Suppressor macrophage treated with lipopolysaccharide for 1 hour (primary cell): ENCODE measurements at places on chromosomes 11 and 22.

- no peak for DNase-seq
Observed at GRCh38 chr11:75549370-75549958, 12.6 kb upstream of the SERPINH1 start.

- no peak for DNase-seq
Observed at GRCh38 chr22:24190596-24191208, 9.4 kb downstream of the SUSD2 start.

DNA sequence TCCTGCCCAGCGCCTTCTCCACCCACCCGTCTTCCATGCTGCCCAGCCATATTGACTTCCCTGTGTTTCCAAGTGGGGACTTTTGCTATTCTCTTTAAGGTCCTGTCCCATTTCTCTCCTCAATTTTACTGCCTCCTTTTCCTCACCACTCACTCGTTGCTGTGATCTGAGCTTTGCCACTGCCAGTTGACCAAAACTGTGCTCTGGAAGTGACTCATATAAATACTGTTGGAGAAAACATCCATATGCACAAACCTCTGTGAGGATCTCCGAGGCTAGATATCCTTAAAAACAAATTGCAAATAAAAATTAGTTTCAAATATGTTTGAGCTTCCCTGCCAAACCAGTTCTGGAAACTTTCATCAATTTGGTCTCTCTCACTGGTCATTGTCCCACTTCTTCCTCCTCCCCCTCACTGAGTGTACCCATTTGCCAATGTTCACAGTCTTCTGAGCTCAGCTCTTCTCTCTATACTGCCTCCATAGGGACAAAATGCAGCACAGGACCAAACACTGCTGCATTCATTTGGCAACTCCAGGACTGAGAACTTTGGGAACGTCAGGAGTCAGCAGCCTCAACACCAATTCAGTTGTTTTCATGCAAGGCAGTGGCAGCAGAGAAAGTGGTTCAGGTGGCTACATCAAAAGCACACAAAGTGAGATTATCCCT is 34.0 kb upstream of the MMP13 start:
- no peak for DNase-seq

DNA sequence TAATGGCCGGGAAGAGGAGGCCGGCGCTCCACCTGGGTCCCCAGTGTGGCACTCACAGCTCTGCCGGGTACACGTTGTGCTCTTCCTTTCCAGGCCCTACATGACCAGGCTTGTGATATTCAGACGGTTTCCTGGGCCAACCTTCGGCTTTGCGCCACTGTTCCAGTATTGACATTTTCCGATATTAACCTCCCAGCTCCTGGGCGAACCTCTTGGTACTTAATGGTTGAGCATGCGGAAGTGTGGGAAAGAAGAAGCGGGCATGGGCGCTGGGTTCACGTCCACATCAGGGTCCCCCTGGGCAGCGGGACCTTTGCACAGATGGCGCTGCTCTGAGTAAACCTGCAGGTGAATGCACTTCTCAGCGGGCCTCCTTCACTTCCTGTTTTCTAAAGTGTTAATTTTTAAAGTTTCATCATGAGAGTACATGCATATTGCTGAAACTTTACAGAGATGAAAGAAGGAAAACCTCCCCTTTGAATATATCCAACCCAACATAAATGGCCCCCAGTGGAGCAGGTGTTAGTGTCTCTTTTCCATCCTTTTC is 286.7 kb downstream of the TBC1D22A start:
- no peak for DNase-seq

GRCh38 chr11:112410325-112410724 is 149.7 kb upstream of the PLET1 start:
- DNase-seq: no peak

DNA sequence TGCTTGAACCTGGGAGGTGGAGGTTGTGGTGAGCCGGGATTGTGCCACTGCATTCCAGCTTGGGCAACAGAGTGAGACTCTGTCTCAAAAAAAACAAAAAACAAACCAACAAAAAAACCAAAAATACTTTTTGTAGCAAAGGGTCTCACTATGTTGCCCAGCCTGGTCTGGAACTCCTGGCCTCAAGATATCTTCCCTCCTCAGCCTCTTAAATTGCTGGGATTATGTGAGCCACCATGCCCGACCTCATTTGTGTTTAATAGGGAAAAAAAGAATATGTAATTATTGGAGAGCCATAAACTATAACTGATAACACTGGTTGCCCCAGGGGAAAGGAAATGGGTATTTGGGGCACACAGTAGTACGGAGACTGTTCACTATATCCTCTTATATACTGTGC is 19.7 kb downstream of the UVRAG start:
- DNase-seq: no peak

GRCh38 chr22:20582171-20582511 is 74.7 kb downstream of the MED15 start:
- DNase-seq: no peak

DNA sequence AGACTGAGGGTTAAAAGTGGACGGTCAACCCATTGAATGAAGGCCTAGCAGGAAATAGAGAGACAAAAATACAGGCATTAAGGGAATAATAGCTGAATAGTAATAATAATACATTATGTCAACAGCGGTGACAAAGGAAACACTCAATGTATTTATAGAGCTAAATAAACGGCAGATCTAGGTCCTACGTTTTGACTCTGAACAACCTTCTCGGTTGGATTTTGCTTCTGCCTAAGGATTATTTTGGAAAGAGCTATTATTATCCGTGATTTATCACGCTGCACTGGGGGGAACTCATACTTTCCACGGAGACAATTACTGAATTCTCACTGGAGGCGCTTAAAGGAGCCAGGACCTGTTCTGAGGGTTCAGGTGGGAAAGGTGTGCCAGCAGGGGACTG is 118.2 kb upstream of the KIRREL3 start:
- DNase-seq: no peak

GRCh38 chr11:120945042-120945441 is 78.9 kb upstream of the TBCEL start:
- no peak for DNase-seq

DNA sequence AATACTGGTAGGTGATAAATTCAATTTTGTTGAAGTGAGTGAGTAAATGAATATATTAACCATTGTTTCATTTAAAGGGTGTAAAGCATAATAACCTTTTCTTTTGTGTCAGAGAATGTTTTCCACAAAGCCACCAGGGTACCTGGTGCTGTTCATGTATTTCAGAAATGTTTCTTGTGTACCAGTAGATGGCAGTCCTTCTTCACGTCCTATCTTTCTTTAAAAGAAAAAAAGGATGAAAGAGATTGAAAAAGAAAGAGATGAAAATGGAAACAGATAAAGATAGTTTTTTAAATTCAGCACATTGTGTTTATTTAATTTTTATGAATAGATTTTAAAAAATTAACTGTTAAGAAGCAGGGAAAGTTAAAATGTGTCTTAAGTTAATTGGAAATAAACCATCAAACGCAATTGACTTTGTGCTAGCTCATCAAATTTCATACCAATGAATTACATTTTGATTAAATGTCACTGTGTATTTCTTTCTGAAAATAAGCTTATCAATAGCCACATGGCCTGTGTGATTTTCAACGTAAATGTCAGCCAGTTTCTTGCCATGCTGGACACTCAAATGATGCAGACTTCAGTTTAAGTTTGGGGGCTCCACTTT is 65.5 kb upstream of the CHORDC1 start:
- peak; percentile 13 for DNase-seq

DNA sequence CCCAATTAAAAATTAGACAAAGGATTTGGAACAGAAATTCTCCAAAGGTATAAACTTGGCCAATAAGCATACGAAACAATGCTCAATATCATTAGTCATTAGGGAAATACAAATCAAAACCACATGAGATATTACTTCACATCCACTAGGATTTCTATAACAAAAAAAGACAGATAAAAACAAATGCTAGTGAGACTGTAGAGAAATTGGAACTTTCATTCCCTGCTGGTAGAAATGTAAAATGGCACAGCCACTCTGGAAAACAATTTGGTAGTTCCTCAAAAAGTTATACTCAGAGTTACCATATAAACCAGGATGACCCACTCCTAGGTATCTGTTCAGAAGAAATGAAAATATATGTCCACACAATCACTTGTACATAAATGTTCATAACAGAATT is 71.6 kb downstream of the RPL27A start:
- peak; percentile 13 for DNase-seq

- no peak for DNase-seq
Observed at GRCh38 chr11:61004180-61004611, 32.7 kb downstream of the CD6 start.

DNA sequence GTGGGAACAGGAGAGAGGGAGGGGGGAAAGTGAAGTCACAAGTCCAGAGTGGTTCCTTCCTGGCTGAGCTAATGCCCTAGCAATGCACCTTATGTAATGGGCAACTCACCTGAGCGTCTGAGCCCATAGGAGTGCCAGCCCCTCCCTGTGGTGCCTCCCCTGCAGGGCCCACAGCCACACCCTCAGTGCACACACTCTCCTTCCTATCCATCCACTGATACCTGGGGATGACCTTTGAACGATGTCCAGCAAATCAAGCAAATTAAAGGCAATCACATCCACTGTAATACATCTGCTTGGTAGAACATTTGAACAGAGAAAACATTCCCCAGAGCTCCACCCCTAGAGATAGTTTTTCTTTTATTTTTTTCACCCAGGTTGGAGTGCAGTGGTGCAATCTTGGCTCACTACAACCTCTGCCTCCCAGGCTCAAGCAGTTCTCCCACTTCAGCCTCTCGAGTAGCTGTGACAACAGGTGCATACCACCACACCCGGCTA is 19.6 kb upstream of the MICAL2 start:
- DNase-seq: no peak

GRCh38 chr11:90700789-90701439 is 478.1 kb upstream of the CHORDC1 start:
- DNase-seq: no peak

DNA sequence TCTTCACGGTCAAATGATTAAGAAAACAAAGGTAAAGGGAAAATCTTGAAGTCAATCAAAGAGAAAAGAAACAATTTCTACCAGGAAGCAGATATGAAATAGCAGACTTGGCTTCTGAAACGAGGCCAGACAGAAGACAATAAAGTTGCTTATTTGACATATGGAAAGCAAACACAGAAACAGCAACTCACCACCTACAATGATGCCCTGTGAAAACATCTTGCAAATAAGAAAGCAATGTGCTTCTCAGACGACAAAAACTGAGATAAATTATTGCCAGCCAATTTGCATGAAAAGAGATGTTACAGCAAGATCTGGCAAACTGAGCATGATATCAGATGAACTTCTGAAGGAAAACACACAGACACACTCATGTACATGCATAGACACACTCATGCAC is 45.9 kb upstream of the CTSC start:
- DNase-seq: no peak

DNA sequence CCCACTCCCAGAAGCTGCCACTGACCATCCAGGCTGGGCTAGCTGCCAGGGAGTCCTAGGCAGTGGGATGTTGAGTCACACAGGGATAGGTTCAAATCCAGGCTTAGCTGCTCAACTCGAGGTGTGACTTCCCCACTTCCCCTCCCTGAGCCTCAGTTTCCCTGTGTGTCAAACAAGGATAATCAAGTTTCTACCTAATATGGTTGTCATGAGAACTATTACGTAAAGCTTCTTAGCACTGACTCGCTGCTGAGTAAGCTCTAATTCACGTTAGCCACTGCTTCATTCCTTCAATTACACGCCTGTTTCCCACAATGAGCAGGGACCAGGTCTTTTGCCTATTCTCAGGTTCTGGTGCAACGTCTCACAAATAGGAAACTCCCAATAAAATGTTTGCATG is 67.7 kb downstream of the SEZ6L start:
- DNase-seq: no peak

DNA sequence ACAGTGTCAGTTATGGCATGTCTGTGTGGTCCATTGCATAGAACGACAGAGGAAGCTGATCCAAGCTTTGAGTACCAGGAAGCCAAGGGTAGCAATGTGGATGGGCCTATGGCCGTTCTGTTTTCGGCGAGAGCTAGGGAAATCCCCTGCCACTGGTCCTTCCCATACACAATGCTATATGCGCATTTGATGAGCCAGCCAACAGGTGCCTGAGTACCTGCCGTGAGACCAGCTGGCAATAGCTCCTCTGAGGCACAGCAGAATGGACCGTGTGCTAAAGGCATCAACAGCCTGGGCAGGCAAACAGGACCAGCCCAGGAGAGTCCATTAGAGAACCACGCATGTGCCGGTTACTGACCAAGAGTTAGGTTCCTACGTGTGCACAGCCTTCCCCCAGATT is 753.0 kb downstream of the NTM start:
- DNase-seq: no peak

DNA sequence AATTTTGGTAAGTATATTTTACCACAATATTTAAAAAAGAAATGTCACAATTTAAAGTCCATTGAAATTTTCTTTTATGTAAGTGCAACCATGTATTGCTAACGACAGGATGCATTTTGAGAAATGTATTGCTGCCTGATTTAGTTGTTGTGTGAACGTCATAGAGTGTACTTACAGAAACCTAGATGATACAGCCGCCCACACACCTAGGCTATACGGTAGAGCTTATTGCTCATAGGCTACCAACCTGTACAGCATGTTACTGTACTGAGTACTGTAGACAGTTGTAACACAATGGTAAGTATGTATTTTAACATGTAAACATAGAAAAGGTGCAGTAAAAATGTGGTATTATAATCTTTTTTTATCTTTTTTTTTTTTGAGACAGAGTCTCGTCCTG is 48.1 kb downstream of the CBL start:
- no peak for DNase-seq

DNA sequence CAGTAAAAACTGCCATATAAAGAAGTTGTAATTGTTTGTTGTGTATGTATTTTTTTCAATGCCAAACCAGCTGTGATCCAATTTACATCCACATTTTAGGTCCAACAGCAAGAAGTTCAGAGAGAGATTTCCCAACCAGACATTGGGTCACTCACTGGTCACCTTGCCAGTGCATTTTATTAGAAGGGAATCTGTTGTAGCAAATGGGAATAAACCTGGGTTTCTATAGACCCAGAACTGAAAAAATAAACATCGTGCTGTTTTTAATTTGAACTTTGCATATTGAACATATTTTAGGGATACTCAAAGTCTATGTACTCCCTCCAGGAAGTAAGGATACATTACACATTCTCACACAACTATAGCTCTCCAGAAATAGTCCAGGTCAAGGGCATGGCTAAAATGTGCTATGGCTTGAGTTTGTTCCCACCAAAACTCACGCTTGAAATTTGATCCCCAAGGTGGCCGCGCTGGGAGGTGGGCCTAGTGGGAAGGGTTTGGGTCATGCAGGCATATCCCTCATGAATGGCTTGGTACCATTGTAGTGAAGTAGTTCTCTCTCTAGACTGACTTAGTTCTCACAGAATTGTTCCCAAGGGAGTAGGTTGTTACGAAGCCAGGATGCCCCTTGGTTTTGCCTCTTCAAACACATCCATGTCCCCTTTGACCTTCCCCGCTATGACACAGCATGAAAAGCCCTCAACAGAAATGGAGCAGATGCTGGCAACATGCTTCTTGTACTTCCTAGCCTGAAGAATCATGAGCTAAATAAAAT is 90.9 kb downstream of the RRAS2 start:
- DNase-seq: no peak

- DNase-seq: no peak
Observed at GRCh38 chr11:12165237-12165875, 55.0 kb downstream of the MICAL2 start.

DNA sequence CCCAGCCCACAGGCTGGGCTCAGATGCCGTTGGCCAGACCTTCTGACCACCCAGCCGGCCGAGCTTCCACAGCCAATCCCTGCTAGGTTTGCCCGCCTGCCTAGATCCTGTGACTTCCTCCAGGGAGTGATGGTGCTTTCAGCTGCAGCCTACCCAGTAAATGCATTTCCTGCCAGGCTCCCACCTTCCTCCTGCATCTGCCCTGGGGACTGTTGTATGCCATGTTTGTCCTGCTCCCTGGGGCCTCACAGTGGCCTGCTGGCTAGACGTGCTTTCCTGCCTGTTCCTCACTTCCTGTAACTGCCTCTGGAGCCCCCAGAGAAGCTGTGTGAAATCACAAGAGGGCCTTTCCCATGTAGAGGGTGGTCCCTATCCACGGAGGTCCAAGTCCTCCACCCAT is 86.2 kb downstream of the GALNT18 start:
- DNase-seq: no peak
